ENCODE measurements at places on chromosomes 3 and 15. TPM values are rescaled to one million over a fixed set of nuclear protein-coding genes. Genes with fewer than 3 reads are reported as not detected.
A peak's percentile ranks its signal among the peaks of the same experiment; 100 is the strongest.

DNA sequence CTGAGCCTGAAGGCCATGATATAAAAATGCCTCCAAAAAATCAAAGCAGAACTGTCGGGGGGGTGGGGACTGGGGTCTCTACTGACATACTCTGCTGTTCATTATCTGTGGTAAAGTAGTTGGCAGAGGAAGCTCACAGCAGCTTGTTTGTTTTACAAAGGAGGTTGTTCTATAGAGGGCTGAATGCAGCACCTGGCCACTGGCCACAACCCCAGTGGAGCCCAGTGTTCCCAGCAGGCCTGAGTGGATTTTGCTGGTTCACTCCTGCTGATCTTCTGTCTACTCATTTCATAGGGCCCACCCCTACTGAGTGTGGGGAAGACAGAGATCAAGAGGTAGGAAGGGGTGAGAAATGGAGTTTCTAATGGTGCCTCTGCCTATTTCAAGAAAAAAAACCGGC, 125.5 kb downstream of the DIPK2A start:
- no peak overlapping the region for H3K27ac ChIP-seq
- DNase-seq: no peak
- no peaks in the 10 kb centered on the region for H3K36me3 ChIP-seq
- no peak overlapping the region for H3K4me3 ChIP-seq
- no peaks in the 10 kb centered on the region for H3K27me3 ChIP-seq

- no peaks in the 10 kb centered on the region for H3K27me3 ChIP-seq
- DNase-seq: no peak
- no peaks in the 10 kb centered on the region for H3K36me3 ChIP-seq
- peaks cover 5% of the 10 kb centered on the region for H3K4me1 ChIP-seq
- H3K4me3 ChIP-seq: no peak overlapping the region
- H3K27ac ChIP-seq: no peak overlapping the region
Observed at GRCh38 chr3:53145713-53146080, 15.3 kb upstream of the PRKCD start.

- no peaks in the 10 kb centered on the region for H3K27me3 ChIP-seq
- H3K27ac ChIP-seq: no peak overlapping the region
- no peak overlapping the region for H3K4me3 ChIP-seq
- peaks cover 5% of the 10 kb centered on the region for H3K4me1 ChIP-seq
- DNase-seq: no peak
- no peaks in the 10 kb centered on the region for H3K36me3 ChIP-seq
Observed at GRCh38 chr3:109809513-109809912, 472.2 kb upstream of the DPPA4 start.

- H3K4me3 ChIP-seq: no peak overlapping the region
- peaks cover under 1% of the 10 kb centered on the region for H3K36me3 ChIP-seq
- DNase-seq: no peak
- H3K27me3 ChIP-seq: peaks cover under 1% of the 10 kb centered on the region
Observed at GRCh38 chr3:194395778-194396538, 3.1 kb downstream of the GP5 start.

GRCh38 chr15:50123861-50124557, 5.0 kb upstream of the ATP8B4 start:
- DNase-seq: no peak
- no peaks in the 10 kb centered on the region for H3K4me1 ChIP-seq
- H3K4me3 ChIP-seq: no peak overlapping the region
- H3K27me3 ChIP-seq: no peaks in the 10 kb centered on the region
- H3K36me3 ChIP-seq: peaks cover 2% of the 10 kb centered on the region

- H3K4me3 ChIP-seq: no peak overlapping the region
- peaks cover 57% of the 10 kb centered on the region for H3K36me3 ChIP-seq
- peak overlapping the region; percentile 95 for H3K27ac ChIP-seq
Observed at GRCh38 chr15:68366314-68366713, 65.6 kb downstream of the ITGA11 start.

- peak; percentile 96 for DNase-seq
- H3K27ac ChIP-seq: peak within 1 kb of the TSS; percentile 92
- H3K4me1 ChIP-seq: peaks cover 13% of the 10 kb centered on the region
Observed at GRCh38 chr15:24954783-24955530, at the start of the genes SNRPN and SNURF. Gene SNRPN (plus strand): TSS chr15:24954987. CDS start chr15:24974454, 19,467 bp downstream. Gene SNURF (plus strand): TSS chr15:24954987. CDS start chr15:24955049, 62 bp downstream.

DNA sequence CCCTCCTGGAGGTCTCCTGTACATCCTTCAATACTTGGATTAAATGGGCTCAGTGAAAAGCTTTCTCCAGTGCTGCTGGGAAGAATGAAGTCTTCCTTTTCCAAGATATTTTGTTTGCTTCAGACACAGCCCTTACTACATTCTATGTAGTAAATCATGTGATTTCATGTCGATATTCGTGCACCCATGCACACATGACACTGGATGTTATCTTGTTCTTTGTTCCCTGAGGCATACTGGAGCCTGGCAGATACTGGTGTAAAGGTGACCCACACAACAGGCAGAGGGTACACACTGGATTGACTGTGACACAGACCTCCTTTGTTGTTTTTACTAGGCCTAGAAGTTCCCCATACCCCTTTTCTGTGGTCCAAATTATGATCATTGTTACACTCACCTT, 40.3 kb upstream of the ATP2C1 start:
- H3K27ac ChIP-seq: no peak overlapping the region
- H3K4me3 ChIP-seq: no peak overlapping the region
- H3K36me3 ChIP-seq: no peaks in the 10 kb centered on the region
- H3K4me1 ChIP-seq: peaks cover 8% of the 10 kb centered on the region
- DNase-seq: no peak

GRCh38 chr3:56951366-56951765, 109.1 kb upstream of the SPATA12 start:
- no peak overlapping the region for H3K27ac ChIP-seq
- no peak for DNase-seq
- H3K27me3 ChIP-seq: no peaks in the 10 kb centered on the region
- H3K4me3 ChIP-seq: no peak overlapping the region
- H3K4me1 ChIP-seq: no peaks in the 10 kb centered on the region
- H3K36me3 ChIP-seq: peaks cover 4% of the 10 kb centered on the region

- H3K27ac ChIP-seq: no peak overlapping the region
- no peak for DNase-seq
- peaks cover 9% of the 10 kb centered on the region for H3K36me3 ChIP-seq
- H3K4me3 ChIP-seq: no peak overlapping the region
Observed at GRCh38 chr3:123914829-123915228, 30.7 kb upstream of the MYLK start.

DNA sequence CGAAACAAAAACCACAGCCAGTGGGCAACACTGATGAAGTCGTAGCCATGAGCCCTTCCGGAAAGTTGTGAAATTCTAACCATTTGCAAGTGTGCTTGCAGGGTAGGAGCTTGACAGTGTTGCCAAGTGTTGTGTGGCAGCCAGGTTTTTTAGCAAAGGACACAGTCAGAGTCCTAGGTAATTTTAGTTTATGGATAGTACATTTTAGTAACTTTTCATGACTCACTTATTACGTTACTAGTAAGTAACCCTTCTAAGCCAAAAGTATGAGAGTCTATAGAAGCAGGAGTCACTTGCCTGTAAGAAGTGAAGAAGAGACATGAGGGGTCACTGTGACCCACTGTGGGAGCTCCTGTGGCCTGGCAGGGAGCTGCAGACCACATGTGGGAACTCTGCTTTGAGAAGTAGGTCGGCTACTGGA, 54.8 kb upstream of the ADPGK start:
- H3K27ac ChIP-seq: no peak overlapping the region
- peaks cover 22% of the 10 kb centered on the region for H3K27me3 ChIP-seq
- H3K4me1 ChIP-seq: no peaks in the 10 kb centered on the region
- no peaks in the 10 kb centered on the region for H3K36me3 ChIP-seq
- no peak overlapping the region for H3K4me3 ChIP-seq

- no peak overlapping the region for H3K27ac ChIP-seq
- H3K36me3 ChIP-seq: no peaks in the 10 kb centered on the region
- H3K4me1 ChIP-seq: no peaks in the 10 kb centered on the region
- DNase-seq: no peak
- H3K4me3 ChIP-seq: no peak overlapping the region
Observed at GRCh38 chr15:27272427-27272826, 301.4 kb downstream of the GABRG3 start.

GRCh38 chr15:33226559-33227181, 32.2 kb upstream of the FMN1 start:
- H3K27me3 ChIP-seq: peaks cover 4% of the 10 kb centered on the region
- no peak overlapping the region for H3K4me3 ChIP-seq
- DNase-seq: no peak
- H3K36me3 ChIP-seq: no peaks in the 10 kb centered on the region

DNA sequence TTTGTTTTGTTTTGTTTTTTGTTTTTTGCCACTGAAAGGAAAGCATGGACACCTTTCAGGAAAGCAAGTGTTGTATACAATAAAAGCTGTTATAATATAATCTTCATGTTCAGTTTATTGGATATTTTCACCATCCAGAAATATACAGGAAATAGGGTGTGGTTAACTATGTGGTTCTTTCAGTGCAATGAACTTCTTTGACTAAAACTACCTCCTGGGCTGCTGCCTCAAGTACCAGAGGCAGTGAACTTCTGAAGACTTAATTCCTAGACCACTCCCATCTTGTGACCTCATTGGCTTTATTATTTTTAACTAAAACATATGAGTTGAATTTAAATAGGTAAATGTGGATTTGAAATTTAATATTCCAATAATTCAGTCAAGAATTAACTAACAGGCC, 27.1 kb upstream of the TBL1XR1 start:
- no peak overlapping the region for H3K4me3 ChIP-seq
- H3K36me3 ChIP-seq: no peaks in the 10 kb centered on the region
- no peak overlapping the region for H3K27ac ChIP-seq

DNA sequence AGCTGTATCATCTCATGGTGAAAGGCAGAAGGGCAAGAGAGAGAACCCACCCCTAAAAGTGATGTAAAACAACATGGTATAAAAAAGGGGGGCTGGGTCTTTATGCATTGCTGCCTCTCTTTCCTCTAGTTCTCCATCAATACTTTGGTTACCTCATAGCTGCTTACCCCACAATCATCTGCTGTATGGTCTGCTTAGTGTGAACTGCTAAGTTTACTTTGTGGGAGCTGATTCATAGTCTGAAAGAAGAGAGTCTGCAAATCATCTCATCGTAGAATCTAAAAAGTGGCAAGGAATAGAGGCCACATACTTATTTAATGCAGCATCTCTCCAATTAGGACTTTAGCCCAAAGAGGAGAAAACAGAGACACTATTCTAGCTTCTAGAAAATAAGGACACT, 546.8 kb downstream of the GBE1 start:
- H3K4me3 ChIP-seq: no peak overlapping the region
- H3K27ac ChIP-seq: no peak overlapping the region
- H3K27me3 ChIP-seq: no peaks in the 10 kb centered on the region
- DNase-seq: no peak

DNA sequence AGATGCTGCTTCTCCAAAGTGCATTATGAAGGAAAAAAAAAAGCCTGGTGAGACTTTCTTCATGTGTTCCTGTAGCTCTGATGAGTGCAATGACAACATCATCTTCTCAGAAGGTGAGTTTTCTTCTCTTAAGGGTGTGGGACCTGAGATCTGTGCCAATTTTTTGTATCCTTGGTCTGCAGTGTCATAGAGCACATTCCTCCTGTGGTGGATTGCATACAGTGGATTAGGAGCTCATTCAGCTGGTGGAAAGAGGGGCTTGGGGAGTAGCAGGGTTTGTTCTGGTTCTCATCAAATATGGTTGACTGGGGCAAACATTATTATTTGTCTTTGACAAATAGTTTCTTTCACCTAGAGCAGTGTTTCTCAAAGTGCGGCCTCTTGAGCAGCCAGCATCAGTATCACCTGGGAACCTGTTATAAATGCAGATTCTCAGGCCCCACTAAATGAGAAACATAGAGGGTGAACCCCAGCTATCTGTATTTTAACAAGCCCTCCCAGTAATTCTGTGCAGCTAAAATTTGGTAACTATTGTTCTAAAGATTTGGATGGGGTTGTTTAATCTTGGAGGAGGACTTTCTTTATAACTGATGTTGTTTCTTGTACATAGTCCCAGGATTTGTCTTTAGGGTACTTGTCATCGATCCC, 44.1 kb downstream of the TGFBR2 start:
- no peak overlapping the region for H3K4me3 ChIP-seq
- no peaks in the 10 kb centered on the region for H3K27me3 ChIP-seq
- no peak for DNase-seq
- peak overlapping the region; percentile 98 for H3K27ac ChIP-seq
- H3K36me3 ChIP-seq: peaks cover 25% of the 10 kb centered on the region
- peaks cover 40% of the 10 kb centered on the region for H3K4me1 ChIP-seq

DNA sequence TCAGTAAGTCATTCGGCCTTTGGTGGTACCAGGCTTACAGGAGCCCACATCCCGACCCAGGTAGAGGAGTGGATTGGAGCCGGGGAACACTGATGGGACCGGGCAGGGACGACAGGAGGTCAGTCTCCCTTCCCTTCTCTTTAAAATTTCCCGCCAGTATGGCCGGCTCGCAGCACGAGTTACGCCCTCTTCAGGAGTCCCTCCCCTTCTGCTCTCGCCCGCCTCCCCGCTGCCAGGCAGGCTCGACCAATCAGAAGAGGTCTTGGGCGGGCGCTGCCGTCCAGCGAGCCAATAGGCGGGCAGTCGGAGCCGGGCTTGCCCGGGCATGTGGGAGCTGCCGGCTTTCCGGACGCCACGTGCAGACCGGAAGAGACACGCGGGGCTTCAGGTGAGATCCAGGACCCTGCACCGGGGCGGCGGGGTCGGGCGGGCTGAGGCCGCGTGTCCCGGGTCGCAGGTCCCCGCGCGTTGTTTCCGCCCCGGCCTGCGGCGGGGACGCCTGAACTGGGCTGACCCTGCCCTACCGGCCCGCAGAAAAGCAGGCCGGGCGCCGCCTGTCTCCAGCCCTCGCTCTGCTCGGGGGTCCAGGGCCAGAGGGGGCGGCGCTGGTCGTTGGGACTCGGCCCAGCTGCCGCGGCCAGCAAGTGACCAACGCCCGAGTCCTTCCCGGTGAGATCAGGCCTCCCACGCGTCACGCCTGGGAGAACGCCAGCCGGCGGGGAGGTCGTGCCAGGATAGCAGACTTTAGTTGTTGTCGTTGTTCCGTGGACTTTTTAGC, at the start of gene AEN:
TSS of gene AEN (plus strand) at position 346 of the 778 bp plus-strand sequence. CDS start 4,870 bp downstream, outside the sequence.
- H3K27me3 ChIP-seq: no peaks in the 10 kb centered on the region
- H3K4me3 ChIP-seq: peak within 1 kb of the TSS; percentile 84
- DNase-seq: peak; percentile 99
- H3K4me1 ChIP-seq: peaks cover 43% of the 10 kb centered on the region

The RAB11A gene
- total RNA-seq: 153 TPM

The FBXO40 gene
- 0.08 TPM for total RNA-seq

The ARHGEF26 gene
- total RNA-seq: 3.5 TPM

The PDZRN3 gene
- 20.0 TPM for total RNA-seq

The GOLGA6L22 gene
- total RNA-seq: not detected

The PRSS50 gene
- total RNA-seq: not detected

The HDC gene
- not detected for total RNA-seq

The CACNA2D2 gene
- total RNA-seq: 0.46 TPM

The C3orf20 gene
- total RNA-seq: not detected

All from chondrocyte (in vitro differentiated cells).